Effector memory CD4-positive, alpha-beta T cell (primary cell): ENCODE measurements at places on chromosomes 13 and 19.

DNA sequence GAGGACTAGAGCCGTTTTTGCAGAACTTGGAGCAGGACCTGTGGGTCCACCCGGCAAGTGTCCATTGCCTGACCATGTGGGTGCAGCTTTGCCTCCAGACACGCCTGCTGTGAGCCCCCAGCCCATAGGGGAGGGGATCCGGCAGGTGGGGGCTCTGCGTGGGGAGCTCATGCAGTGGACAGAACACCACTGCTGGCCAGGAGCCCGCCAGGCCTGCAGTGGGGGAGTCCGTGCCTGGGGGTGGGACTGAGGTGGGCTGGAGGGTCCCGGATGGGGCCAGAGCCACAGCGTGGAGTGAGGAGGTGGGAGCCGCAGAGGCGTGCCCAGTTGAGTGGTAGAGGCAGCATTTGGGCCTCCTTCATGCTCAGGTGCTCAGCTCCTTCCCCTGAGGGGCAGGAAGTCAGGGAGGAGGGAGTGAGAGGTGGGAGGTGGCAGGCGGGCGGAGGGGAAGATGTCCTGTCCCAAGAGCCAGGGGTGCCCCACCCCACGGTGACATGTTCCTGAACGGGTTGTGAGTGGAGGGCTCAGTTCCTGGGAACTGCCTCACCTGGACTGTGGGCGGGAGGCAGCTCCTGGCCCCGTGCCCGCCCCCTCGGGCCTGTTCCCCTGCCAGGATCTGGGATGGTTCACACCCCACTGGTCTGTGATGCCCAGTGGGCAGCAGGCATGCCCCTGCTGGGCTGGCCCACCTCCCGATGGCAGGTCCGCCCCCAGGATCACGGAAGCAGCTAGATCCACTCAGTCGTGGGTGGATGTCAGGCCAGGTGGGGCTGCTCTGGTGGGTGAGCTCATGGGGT, 8.8 kb downstream of the ADAT3 start:
- DNase-seq: no peak

DNA sequence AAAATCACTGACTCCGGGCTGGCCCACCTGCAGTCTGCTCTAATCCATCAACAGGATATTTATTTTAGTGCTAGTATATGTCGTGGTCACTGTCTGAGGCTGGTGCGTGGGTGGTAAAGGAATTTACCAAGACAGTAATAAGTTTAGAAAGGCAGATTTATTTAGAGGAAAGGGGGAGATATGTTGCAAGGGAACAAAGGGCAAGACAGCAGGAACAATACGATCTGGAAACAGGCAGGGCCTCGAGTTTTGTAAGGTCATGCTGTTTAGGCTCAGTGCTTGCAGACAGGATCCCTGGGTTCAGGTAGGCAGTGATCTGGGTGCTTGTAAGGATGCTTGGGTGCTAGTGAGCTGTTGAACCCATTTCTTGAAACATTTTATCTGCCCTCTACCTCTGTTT, 748.2 kb upstream of the SLITRK5 start:
- DNase-seq: no peak

DNA sequence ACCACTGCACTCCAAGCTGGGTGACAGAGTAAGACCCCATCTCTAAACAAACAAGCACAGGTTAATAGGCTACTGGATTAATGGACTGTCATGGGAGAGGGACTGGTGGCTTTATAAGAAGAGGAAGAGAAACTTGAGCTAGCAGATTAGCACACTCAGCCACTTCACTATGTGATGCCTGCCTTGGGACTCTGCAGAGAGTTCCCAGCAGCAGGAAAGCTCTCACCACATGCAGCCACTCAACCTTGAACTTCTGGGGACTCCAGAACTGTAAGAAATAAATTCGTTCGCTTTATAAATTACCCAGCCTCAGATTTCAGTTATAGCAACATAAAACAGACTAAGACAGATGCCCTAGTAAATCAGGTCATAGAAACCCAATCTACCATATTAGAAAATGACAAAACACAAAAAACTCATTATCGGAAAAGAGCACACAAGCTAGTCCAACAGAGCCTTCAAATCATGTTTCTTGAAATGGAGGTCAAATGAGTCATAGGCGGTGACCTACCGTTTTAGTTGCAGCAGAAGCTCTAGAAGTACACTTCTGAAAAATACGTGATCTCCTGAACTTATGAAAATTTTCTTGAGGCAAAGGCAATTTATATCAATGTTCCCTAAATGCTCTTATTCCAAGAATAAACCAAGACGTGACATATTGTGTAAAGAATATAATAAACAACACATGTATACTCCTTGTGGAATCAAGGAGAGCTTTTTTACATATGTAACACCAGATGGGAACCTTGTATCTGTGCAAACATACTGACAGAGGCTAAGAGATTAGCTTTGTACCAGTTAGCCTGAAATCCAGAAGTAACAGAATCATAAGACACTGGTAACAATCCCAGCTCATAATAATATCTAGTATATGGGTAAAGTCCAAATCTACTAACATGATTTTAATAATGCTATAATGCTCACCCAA, 340.9 kb upstream of the SGCG start:
- DNase-seq: no peak

- no peak for DNase-seq
Observed at GRCh38 chr13:48278806-48279205, 24.7 kb upstream of the RB1 start.

- DNase-seq: peak; percentile 43
Observed at GRCh38 chr19:42386974-42387707, 3.0 kb downstream of the CNFN start.

- no peak for DNase-seq
Observed at GRCh38 chr19:43727593-43727853, 11.6 kb downstream of the IRGC start.

GRCh38 chr19:11506101-11506555, 489 bp upstream of the ZNF653 start:
- no peak for DNase-seq
